ENCODE measurements at places on chromosomes 12 and 14. TPM values are rescaled to one million over a fixed set of nuclear protein-coding genes. Genes with fewer than 3 reads are reported as not detected.
A peak's percentile ranks its signal among the peaks of the same experiment; 100 is the strongest.

Gene GPR84
- total RNA-seq, result not detected

- DNase-seq, result peak; percentile 69
- H3K27me3 ChIP-seq, result no peaks in the 10 kb centered on the region
- no peak overlapping the region for H3K4me3 ChIP-seq
- H3K4me1 ChIP-seq, result peaks cover 69% of the 10 kb centered on the region
- peak overlapping the region; percentile 88 for H3K27ac ChIP-seq
Measured at GRCh38 chr12:64665514-64665913, 55.2 kb downstream of the RASSF3 start.

DNA sequence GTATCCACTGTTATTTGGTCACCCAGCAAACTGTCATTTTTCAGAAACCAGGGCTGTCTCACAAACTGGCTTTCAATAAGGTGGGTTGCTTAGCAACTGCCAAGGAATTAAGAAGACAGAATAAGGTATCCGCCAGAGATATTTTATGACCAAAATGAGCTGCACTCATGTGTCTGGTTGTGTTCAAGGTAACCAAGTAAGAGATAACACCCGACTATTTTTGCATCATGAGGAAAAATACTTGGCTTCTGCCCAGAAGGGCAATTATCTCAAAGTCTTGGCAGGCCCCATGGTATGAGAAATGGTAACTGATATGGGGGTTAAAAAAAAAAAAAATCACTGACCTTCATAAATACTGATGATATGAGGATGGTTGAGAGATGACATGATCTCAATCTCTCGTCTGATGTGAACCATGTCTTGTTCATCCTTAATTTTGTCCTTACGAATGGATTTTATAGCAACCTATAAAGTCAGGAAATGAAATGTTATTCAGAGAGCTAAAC is 32.6 kb downstream of the NUAK1 start:
- H3K27ac ChIP-seq, result 0 out of 2 replicates have a peak overlapping the region, but pooled peaks have one; percentile 17
- H3K36me3 ChIP-seq, result peaks cover 20% of the 10 kb centered on the region
- H3K4me1 ChIP-seq, result peaks cover 56% of the 10 kb centered on the region

DNA sequence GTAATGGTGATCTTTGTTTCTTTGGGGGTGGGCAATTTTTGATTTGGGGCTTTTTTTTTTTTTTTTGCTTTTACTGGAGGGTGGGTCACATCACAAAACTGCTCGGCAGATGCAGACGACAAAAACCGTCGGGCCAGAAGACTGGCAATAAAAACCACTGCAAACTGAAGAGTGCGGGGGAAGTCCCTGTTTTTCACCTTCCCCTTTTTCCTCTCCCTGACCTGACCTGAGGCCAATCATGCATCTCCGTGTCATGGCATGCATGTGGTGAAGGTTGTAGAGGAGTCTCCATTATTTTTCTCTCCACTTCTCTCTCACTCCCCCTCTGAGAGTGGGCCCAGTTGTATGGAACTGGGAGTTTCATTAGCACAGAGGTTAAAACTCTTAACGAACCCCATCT is 57.5 kb downstream of the AP5M1 start:
- H3K36me3 ChIP-seq, result peaks cover under 1% of the 10 kb centered on the region
- DNase-seq, result no peak
- no peaks in the 10 kb centered on the region for H3K4me1 ChIP-seq
- H3K4me3 ChIP-seq, result no peak overlapping the region

All from WTC11 (cell line).